ENCODE measurements at places on chromosomes 2 and 18.

DNA sequence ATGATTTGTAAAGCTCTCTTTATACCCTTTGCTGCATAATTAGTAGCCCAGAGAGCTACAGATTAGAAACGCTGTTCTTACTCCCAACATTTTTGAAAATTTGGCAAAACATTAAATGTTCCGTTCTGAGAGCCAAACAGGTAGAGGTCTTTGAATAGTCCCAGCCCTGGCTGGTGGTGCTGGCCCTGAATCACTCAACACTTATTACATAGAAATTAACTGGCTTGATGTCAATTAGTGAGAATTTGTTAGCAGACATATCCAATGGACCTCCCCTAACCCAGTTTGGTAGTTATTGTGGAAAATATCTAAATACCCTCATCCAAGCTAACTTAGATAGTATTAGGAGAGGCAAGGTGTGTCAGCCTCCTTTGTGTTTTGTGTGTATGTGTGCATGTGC is 440.7 kb downstream of the MTX2 start:
- no peak for DNase-seq

- DNase-seq: no peak
Measured at GRCh38 chr2:130837175-130837810, 579 bp downstream of the ARHGEF4 start.

GRCh38 chr18:11872479-11873136 is 21.4 kb downstream of the CHMP1B start:
- DNase-seq: no peak

DNA sequence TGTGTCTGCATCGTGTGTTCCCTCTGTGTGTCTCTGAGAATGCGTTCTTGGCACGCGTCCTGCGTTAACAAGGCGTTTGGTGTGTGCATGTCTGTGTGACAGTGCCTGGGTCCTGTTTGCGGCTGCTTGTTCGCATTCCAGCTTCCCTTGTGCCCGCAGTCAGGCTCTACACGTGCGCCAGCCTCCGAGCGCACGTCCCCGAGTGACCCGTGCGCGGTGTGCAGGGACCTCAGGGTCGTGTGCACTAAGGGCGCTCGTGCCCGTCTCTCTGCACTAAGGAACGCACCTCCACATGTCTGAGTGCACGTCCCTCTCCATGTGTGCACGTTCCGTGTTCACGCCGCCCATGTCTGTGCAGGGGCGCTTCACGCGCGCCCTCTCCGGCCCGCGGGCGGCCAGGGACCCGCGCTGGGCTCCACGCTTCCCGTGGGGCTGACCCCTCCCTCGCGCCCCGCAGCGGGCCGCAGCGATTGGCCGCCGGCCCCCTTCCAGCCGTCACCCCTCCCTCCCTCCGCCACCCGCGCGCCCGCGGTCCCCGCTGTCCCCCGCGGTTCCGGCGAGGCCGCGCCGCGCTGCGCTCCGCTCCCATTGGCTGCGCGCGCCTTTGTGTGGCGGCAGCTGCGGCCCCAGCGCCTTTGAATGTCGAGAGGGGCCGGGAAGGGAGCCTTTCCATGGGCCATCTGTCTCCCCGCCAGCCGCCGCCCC is 229.4 kb downstream of the HAUS1 start:
- DNase-seq: no peak

DNA sequence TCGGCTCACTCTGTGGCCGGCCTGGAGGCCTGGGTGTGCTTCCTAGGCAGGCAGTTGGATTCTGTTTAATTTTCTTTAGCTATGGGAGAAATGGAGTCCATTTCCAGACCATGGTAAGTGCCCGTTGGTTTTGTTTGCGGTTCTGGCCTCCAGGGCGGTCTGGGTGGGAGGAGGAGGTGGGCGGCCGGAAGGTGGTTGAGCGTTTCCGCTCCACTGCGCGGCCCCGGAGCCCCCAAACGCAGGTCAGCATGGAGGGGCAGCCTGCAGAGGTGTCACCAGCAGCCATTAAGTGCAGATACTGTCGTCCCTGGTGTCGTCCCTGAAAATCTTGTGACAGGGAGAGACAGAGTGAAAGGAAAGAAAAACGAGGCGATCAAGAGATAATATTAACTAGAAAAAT is 303.9 kb downstream of the GBX2 start:
- no peak for DNase-seq

DNA sequence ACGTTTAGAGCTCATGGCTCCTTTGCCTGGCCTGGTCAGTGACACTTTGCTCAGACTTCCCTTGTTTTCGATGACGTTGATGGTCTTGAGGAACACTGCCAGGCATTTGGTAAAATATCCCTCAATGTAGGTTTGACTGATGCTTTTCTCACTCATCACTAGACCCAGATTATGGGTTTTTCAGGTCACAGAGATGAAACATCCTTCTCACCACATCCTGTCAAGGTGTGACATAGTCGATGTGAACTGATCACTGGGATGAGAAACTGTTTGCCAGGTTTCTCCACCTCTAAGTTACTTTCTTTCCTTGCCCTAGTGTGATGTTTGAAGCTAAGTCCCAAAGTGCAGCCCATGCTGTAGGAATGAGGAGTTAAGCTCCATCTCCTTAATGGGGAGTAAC is 81.5 kb downstream of the AFF3 start:
- no peak for DNase-seq

DNA sequence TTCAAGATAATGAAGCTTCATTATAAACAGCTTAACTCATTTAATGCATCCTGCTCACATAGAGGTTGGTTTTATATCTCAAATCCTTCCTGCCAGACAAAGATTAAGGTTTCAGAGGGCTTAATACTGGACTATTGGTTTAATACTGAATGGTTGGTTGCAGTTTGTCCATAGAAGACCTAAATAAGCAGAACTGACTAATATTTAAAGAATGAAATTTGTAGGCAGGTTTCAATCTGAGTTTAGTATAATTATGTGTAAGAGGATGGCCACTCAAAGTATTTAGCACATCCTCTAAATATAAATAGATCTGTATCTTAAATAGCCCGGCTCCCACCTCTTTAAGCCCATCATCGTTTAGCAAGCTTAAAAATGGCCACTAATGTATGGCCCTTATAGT is 92.5 kb downstream of the EPB41L5 start:
- no peak for DNase-seq

DNA sequence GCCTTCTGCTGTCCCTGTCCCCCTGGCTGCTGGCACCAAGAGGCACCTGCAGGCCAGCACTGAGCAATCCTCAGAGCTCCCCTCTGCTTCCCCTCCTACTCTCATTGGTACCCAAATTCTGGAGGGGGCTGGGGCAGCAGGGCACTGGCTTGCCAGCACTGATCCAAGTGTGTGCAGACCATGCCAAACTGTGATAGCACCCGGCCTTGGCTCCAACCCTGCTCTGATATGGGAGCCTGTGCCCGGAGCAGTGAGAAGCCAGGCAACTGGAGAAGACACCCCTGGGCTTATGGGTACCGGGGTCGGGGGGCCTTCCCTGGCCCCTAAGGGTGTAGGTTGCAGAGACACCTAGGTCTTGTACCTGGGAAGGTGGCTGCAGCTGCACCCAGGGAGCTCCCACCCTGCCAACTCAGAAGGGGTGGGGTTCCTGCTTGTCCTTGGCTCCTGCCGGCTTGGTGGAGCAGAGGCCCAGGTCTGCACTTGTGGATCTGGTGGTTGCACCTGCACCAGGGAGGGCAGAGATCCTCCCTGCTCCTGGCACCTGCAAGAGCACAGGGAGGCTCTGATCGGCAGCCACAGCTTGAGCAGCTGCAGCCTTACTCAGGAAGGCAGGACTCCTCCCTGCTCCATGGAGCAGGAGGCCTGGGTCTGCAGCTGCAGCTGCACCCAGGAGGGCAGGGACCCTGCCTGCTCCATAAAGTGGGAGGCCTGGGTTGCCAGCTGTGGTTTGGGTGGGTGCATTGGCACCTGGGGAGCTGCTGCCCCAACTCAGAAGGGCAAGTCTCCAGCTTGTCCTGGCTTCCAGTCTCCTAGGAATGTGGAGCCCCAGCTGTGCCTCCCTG is 96.3 kb downstream of the BCL2L11 start:
- no peak for DNase-seq

All from activated T-cell treated with anti-CD3 and anti-CD28 coated beads for 24 hours (primary cell).